NCI-H2227 treated with DMSO at 0.1 percent for 48 hours (cell line): ENCODE measurements at places on chromosomes 2 and 18.

- DNase-seq, result no peak
These were observed 893.5 kb downstream of the SUCLG1 start for GRCh38 chr2:83565626-83566025.

GRCh38 chr18:27608742-27609141 is 423.6 kb upstream of the CHST9 start:
- DNase-seq, result no peak

GRCh38 chr2:86032861-86033595 is 72.7 kb downstream of the POLR1A start:
- no peak for DNase-seq

GRCh38 chr18:59718108-59718463 is 20.9 kb upstream of the CCBE1 start:
- no peak for DNase-seq

DNA sequence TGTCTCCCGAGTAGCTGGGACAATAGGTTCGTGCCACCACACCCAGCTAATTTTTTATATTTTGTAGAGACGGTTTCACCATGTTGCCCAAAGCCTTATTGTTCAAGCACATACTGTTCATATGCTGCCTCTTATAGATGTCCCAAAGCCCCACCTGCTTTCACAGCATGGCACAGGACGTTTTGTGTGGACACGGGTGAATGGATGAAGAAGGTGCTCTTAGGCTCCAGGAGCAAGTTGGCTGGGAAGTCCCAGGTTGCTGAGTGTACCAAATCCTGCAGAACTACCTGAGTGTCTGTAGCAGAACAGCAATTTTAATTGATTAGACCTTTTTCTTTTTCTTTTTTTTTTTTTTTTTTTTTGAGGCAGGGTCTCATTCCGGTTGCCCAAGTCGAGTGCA is 10.5 kb upstream of the SAG start:
- DNase-seq, result no peak

DNA sequence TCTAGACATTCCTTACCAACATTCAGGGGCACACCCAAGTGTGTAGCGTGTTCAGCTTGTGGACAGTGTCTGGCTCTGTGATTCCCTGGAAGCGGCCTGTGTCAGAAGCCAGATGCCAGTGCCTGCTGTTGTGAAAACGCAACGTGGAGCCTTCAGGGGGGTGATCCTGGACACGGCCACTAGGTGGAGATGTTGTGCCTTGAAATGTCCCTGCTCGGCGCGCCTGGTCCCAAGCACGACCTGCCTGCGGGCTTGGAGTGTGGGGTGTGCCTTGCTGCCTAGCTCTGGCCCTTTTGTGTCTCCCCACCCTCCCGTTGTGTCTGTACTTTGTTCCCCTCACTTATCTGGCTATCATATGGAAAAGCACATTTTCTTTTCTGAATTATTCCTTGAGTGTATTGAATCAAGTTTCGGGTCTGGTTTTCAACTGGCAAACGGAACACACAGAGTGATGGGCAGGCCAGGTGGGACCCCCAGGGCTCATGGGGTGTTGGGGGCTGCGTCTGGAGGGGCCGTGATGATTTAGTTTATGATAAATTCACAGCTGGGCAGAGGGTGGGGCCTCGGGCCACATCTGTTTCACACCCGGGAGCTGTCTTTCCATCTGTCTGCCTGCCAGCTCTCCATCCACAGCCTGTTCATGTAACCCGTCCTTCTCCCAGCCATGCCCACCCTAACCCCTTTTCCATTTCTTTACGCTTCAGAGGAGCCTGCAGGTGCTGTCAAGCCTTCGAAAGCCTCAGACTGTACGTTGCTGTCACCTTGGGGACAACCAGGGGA is 95.5 kb downstream of the DYSF start:
- peak; percentile 4 for DNase-seq

GRCh38 chr2:202237787-202238233 is 587 bp downstream of the SUMO1 start:
- peak; percentile 68 for DNase-seq

DNA sequence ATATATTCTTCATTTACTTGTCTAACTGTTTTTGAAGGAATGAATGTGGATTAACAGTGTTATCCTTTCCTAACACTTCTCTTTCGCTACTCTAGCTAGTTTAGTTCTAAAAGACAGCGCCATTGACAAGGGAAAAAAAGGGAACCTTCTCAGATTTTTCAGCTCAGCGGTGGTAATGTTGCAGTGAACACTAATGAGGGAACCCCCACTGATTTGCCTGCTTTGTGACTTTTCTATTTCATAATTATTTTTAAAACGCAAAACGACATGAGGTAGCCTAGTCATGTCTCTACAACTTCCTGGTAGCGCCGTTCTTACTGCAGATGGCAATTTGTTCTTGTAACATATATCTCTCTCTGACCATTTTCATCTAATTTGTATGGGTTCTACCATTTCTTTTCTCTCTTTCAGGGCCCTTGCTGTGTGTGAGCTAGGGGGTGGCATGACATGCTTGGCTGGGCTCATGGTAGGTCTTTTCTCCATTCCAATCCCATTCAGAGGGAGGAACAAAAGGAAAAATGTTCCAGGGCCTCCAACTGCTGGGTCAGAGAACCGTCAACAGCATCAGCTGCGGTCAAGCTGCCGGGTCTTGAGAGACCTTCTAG is 235.5 kb upstream of the SIX3 start:
- DNase-seq, result no peak

DNA sequence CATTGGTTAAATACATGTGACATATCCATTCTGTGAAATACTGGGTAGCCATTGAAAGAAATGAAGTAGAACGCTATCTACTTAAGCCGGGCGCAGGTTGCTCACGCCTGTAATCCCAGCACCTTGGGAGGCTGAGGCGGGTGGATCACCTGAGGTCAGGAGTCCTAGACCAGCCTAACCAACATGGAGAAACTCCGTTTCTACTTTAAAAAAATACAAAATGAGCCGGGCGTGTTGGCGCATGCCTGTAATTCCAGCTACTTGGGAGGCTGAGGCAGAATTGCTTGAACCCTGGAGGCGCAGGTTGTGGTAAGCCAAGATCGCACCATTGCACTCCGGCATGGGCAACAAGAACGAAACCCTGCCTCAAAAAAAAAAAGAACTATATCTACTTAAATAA is 45.7 kb upstream of the ASPRV1 start:
- DNase-seq, result no peak

GRCh38 chr2:200102971-200103370 is 147.6 kb downstream of the MAIP1 start:
- DNase-seq, result no peak

DNA sequence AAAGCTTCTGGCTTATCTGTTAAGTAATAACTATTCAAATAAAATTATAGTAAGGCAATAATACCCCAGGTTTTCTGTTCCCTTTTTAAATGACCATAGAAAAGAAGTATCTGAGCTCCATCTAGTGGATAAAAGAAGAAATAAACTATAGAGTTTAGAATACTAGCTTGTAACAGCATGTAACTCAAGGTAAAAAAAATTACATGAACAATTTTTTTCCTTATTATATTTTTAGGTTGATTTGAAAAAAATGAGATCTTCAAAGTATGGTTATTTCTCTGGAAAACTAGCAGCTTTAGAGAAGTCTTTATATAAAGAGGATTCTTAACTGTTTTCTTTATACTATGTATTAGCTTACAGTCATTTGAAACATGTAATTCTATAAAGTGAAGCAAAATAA is 58.1 kb downstream of the NCKAP1 start:
- DNase-seq, result peak; percentile 85

- DNase-seq, result peak; percentile 55
These were observed 44.6 kb downstream of the HAUS1 start for GRCh38 chr18:46148810-46149209.

DNA sequence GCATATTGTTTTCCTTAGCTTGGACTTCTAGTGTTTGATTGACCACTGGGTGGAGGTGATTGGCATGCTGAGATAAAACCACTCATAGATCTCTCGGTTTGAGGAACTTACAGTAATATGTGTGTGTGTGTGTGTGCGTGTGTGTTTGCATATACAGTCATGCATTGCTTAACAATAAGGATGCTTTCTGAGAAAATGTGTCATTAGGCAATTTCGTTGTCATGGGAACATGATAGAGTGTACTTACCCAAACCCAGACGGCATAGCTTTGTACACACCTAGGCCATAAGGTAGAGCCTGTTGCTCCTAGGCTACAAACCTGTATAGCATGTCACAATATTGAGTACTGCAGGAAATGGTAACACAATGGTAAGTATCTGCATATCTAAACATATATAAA is 167.3 kb downstream of the NYAP2 start:
- DNase-seq, result no peak

GRCh38 chr2:172870396-172870795 is 134.8 kb downstream of the RAPGEF4 start:
- DNase-seq, result no peak

DNA sequence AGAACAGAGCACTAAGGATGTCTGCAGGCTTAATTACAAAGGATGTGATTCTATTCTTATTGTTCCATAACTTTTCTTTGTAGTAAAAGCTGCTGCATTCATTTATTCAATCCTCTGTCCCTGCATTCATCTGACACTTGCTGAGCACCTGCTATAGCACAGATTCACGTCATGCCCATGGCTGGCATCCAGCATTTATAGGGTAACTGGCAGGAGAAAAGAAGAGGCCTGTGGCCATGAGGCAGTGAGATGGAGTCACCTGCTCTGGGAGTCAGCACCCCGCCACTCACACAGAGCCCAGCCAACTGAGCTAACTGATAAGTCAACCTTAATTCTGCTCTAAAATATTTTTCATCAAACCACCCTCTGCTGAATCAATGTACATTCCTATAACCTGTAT is 18.3 kb upstream of the CDC42EP3 start:
- no peak for DNase-seq

GRCh38 chr2:19881908-19882265 is 19.9 kb downstream of the TTC32 start:
- DNase-seq, result no peak

- no peak for DNase-seq
These were observed 12.3 kb downstream of the TOGARAM2 start for GRCh38 chr2:28993206-28993960.

DNA sequence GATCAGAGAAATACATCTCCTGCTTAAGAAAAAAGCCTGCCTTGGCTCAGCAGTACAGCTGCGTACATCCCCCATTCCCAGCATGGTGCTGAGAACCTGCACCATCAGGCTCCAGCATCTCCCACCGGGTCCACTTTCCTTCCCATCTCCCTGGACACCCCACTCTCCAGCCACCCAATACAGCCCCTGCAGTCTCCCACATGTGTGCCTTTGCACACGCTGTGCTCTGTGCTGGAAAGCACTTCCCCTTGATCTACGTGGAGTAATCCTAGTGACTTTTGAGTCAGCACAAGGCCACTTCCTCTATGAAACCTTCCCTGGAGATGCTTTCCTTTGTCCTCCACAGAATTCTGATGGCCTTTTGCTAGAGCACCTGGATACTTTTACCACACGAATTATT is 17.0 kb downstream of the STAT1 start:
- DNase-seq, result no peak

GRCh38 chr18:5606951-5607350 is 63.2 kb upstream of the EPB41L3 start:
- DNase-seq, result no peak

DNA sequence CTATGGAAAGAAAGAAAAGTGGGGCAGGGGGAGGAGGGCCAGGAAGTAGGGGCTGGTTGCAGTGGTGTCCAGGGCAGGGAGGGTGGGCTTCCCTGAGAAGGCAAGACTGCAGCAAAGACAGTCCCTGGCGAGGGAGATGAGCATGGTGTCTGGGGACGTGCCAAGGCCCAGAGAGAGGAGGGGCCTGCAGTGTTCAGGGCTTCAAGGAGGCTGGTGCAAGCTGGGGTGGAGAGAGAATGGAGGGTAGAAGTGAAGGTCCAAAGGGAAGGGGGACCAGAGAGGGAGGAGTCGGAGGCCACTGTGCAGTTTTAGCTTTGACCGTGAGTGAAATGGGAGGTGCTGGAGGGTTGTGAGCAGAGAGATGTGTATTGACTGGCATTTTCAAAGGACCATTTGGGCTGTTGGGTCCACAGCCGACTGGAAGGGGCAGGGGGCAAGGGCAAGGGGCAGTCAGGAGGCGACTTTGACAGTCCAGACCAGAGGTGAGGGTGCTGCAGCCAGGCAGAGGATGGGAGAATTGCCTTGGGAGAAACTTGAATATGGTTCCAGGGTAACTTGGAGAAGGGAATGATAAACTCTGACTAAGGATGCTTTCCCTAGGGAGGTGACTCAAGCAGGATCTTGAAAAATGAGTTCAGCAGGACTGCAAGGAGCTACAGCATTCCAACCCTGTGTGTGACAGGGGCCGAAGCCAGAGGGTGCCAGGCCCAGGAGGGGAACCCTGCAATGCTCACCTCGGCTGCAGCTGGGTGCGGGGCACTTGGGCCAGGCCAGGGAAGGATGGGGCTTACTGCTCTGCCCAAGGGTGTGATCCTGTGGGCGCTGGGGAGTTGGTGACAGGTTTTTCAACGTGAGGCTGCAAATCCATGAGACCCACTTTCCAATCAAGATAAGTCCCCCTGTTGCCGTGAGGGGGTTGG is 177.1 kb upstream of the HAAO start:
- no peak for DNase-seq

- no peak for DNase-seq
These were observed 83.7 kb downstream of the TMEM131 start for GRCh38 chr2:97911922-97912575.

DNA sequence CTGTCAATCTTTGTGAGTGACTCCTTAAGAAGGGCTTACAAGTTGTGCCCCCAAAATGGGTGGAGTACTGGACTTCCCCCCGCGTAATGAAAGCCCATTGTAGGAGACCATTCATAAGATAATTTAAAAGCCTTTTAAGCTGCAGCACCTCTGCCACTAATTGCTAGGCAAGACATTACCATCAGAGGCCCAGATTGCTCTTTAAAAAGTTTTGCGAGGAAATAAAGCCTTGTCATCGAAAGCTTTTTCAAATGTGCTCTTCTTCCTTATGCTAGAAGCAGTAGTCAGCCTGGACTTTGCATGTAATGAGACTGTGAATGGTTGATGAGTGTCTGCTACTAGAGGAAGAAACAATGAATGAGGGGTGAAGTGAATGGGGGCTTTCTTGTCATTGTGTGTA is 345.3 kb upstream of the CDH2 start:
- peak; percentile 20 for DNase-seq

DNA sequence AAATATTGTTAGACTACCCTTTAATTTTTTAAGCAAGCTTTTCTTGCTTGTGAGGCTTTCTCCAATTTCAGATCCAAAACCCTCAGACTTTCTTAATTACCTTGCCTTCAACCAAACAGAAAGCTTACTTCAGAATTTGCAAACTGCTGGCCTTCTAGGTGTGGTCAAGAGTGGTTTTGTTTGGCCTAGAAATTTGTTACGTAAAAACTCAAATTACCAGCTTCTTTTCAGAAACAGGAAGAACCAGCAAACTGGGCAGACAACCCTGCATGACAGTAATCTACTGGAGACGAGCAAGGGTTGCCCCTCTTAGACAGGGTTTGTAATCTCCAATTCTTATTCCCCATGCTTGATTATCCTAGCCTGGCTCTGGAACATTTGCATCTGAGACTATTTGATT is 27.1 kb downstream of the SRBD1 start:
- no peak for DNase-seq

DNA sequence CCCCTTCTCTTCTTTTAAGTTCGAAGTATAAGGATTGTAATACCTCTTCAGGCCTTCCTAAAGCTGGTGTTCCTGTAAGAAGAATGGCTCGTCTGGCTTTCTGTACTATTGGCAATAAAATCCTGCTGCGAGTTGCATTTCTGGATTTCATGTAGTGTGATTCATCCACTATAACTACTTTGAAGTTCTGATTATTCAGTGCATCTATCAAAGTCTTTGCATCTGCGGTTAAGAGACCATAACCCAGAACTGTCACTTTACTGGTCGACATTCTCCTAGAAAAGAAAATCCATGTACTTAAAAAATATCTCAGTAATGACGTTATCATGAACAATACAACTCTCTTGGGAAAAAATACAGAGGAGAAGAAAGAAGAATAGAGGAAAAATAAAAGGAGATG is 181.1 kb downstream of the ZRANB3 start:
- no peak for DNase-seq

GRCh38 chr2:36445185-36445866 is 89.7 kb downstream of the CRIM1 start:
- DNase-seq, result no peak
